Cardiac muscle cell (in vitro differentiated cells and primary cell): ENCODE measurements at places on chromosomes 6 and 20.

DNA sequence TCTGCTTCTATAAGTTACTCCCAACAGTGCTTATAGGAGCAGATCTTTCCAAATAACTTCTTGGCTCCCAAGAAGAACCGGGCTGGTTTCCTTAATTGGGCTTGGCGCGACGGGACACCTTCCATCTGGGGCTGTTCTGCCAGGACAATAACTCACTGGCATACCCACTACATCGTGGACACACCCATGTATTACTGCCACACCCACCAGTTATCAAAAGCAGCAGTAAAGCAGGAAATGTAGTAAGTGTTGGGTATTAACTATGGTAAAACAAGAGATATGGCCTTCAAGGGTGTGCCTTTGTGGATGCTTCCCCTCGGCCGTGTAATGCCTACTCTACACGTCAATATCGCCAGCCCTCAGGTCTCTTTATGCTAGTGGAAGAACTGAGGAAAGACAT lies 24.7 kb downstream of the CNKSR3 start:
- no peak for DNase-seq
- no peak overlapping the region for H3K27ac ChIP-seq
- no peaks in the 10 kb centered on the region for H3K36me3 ChIP-seq

GRCh38 chr6:95601133-95601532 lies 23.8 kb downstream of the MANEA start:
- no peak overlapping the region for H3K4me3 ChIP-seq
- no peaks in the 10 kb centered on the region for H3K27me3 ChIP-seq
- no peak overlapping the region for H3K27ac ChIP-seq
- no peaks in the 10 kb centered on the region for H3K4me1 ChIP-seq
- H3K36me3 ChIP-seq: no peaks in the 10 kb centered on the region

DNA sequence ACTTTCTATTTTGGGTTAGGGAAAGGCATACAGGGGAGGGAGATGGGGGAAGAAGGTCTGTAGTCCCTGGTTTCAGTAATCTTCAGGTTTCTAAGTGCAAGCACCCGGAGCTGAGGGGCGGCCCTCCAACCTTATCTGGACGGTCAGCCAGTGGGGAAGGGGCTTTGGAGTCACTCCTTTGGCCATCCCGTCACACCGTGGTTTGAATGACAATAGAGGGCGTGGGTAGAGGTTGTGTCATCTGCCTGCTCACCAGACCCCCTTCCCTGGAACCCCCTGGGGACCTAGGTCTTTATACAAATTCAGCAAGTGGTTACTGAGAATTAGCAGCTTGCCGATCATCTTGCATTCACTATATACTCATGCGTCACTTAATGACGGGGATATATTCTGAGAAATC lies 29.1 kb downstream of the STK35 start:
- DNase-seq: no peak
- no peak overlapping the region for H3K27ac ChIP-seq
- H3K4me1 ChIP-seq: peaks cover 19% of the 10 kb centered on the region
- H3K27me3 ChIP-seq: no peaks in the 10 kb centered on the region
- H3K36me3 ChIP-seq: no peaks in the 10 kb centered on the region
- H3K4me3 ChIP-seq: no peak overlapping the region

- DNase-seq: peak; percentile 16
- H3K36me3 ChIP-seq: no peaks in the 10 kb centered on the region
- peaks cover 27% of the 10 kb centered on the region for H3K4me1 ChIP-seq
- H3K27ac ChIP-seq: no peak overlapping the region
- H3K27me3 ChIP-seq: no peaks in the 10 kb centered on the region
These were observed 49.9 kb downstream of the TULP4 start for GRCh38 chr6:158361961-158362669.

GRCh38 chr6:159170999-159171712 lies 2.0 kb downstream of the FNDC1 start:
- peaks cover 97% of the 10 kb centered on the region for H3K27me3 ChIP-seq
- peak; percentile 81 for DNase-seq
- H3K27ac ChIP-seq: no peak overlapping the region
- no peak overlapping the region for H3K4me3 ChIP-seq
